ENCODE measurements at places on chromosomes 2 and 18.

DNA sequence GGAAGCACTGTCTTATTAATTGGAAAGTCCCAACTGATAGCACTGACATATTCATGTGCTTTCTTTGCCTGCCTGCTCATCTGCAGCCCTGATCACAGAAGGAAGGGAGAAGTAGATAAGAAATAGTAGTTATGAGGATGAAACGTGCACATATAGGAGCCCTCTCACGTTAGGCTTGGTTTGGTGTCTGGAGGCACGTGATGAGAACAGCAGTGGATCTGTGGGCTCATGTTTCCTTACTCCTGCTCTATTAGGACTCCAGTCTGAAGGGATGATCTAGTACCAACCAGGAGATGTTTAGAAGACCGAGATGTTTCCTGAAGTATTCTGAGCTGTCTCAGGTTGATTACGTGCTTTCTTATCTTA, 84.9 kb downstream of the MAP4K4 start:
- no peak for DNase-seq

GRCh38 chr2:83364264-83364663, 1094.8 kb downstream of the SUCLG1 start:
- DNase-seq = no peak

- DNase-seq = no peak
These were observed 59.0 kb downstream of the BIN1 start for GRCh38 chr2:127047716-127048617.

DNA sequence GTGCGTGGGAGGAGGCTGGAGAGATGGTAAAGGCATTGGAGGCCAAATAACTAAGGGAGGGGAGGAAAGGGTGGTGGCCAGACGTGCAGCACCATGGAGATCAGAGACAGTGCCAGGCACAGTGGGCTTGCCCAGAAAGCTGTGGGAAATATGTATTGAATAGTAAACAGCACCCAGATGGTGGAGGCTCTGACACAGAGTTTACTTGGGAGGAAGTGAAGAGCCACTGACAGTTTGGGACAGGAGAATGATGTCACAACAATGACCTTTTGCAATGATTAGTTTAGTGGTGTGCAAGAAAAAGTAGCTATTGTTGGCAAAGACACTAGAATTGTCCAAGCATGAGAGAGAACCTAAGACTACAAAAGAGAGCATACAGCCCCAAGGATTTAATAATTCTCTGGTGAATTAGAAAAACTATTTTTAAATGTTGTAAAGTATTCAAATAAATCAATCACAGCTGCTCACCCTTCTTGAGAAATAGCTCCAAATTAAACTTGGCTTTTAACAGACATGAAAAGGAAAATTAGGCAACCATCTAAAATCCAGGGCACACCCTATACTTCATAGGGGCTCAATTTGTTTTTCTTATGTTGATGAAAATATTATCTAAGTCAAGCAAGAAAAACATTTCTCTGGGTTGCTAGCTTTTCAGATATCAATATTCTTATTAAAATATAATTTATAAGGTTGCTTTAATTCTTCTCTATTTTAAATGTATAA, 458.7 kb upstream of the HNRNPA3 start:
- DNase-seq = no peak

DNA sequence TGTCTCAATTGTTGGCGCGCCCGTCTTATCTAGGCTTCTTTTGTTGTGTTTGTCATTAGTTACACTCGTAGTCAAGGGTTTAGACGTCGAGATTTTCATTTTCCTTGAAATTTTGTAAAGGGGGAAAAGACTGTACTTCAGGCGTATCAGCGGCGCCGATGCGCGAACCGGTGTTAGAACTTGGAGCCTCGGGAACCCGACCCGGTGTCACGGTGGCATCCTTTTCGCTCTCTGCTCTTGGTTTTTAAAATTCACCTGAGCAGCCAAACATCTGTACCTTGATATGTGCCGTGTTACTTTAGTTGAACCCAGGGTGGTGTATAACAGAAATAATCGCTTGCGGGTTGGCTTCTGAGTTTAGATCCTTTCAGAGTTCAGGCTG, 643 bp downstream of the RMC1 start:
- DNase-seq = no peak

GRCh38 chr2:144012304-144012703, 507.6 kb downstream of the ZEB2 start:
- DNase-seq = no peak

DNA sequence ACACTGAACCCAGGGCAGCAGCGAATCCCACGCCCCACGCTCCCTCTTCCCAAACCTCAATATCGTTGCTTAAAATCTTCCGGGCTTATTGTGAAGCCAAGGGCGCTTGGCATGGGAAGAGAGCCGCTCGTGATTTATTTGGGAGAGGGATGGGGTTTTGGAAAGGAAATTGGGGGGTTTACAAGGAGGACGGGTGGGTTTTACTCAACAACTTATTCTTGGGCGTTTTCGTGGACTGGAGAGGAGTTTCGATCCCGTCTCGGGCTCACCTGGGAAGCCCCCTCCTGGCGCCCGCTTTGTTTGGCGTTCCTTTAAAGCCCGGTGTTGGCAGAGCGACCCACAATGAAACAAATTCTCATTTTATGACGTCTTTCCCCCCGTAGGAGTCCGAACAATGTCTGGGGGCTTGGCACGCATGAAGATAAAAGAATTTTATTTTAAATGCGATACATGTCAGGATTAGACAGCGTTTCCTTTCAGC, 135.3 kb downstream of the INSIG2 start:
- no peak for DNase-seq

GRCh38 chr2:176845718-176846117, 366.9 kb upstream of the HNRNPA3 start:
- DNase-seq = no peak

DNA sequence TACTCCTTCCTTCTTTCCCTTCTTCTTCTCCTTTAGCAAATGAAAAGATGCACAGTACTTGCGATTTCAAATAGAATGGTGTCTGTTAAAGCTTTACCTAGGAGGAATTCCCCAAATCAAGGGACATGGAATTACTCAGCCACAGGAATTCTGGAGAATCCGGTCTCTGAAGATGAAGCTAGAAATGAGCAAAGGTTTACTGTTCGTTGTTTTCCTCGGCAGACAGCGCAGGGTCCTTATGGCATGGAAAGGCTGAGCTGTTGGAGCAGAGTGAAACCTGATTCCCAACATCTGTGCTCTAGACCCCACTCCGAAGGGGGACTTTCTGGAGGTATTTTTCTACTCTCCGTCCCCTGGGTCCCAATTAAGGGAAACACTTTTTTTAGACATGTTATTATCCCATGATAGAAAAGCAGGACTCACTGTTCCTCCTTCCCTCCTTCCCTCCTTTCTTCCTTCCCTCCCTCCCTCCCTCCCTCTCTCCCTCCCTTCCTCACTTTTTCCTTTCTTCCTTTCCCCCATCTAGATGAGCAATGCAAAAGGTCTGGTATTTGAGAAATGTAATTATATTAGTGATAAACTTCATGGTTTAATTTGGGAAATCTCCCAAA, 47.1 kb downstream of the CDCA7 start:
- no peak for DNase-seq

DNA sequence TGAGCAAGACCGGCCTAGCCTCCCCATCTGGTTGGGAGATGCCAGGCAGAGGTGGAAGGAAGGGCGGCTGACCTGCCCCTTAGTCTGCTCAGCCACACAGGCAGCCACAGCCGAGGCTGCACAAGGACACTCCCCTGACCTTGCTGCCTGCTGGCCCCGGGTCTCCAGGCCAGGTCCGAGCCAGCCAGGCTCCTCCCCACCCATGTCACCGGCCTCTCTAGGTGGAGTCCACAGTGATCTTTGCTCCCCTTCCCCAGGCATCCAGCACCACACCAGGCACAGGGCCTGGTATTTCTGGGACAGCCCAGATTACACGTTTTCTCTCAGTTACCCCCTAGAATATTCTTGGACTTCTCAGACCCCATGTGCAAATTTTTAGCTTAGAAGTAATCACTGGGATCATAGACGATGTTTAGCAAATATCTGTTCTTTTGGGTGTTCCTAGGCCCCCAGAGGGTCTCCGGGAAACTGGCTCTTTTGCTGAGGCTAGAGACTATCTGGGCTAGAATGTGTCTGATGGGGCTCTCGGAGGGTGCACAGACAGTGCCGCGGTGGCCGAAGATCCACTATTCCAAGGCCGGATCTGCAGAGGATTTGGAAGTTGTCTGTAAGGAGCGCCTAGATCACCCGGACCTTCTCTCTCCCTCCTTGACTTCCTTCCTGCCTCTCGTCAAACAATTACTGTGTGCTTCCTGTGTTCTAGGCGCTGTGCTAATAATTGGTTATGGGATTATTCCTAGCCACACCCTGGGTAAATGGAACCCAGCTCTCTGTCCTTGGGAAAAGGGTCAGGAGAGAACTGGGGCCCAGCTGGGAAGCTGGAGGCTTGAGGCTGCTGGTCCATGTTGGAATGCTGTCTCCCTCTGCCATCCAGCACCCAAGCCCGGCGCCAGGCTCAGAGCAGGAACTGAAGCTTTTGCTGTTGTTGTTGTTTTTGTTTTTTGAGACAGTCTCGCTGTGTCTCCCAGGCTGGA, 46.9 kb downstream of the ODC1 start:
- no peak for DNase-seq

GRCh38 chr2:17296686-17297085, 221.6 kb downstream of the RAD51AP2 start:
- DNase-seq = no peak

DNA sequence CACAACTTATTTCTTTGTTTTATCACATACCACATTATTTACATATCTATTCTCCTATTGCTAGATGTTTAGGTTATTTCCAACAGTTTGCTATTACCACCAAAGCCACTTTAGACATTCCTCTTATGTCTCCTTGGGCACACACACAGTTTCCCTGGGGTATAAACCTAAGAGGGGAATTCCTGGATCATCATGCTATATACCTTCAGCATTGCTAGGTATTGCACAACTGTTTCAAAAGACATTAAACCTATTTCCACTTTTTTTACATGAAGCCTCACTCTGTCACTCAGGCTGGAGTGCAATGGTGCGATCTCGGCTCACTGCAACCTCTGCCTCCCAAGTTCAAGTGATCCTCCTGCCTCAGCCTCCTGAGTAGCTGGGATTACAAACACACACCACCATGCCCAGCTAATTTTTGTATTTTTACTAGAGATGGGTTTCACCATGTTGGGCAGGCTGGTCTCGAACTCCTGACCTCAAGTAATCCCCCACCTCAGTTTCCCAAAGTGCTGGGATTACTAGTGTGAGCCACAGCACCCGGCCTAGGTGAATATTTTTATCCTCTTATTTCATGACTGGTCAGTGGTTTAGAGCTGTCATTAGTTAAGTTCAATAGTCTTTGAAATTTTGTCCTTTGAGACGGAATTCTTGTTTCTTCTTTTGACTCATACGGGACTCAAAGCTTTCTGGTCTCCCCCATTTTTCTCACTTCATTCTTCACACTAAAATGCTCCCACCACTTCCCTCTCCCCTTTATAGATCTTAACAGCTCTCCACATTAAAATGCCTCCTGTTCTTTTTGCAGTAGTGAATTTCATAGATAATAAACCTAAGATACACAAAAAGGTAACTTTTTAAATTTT, 30.3 kb downstream of the SULT1C4 start:
- DNase-seq = no peak

Data from activated gamma-delta T cell treated with anti-CD3 and anti-CD28 coated beads, Interleukin-2, amount 50 U/mL, for 16 hours (primary cell).